ENCODE measurements at places on chromosomes 4 and X. TPM values are rescaled to one million over a fixed set of nuclear protein-coding genes. Genes with fewer than 3 reads are reported as not detected.

Gene RADX
- 8.9 TPM for total RNA-seq

Gene DCAF8L2
- total RNA-seq, result not detected

DNA sequence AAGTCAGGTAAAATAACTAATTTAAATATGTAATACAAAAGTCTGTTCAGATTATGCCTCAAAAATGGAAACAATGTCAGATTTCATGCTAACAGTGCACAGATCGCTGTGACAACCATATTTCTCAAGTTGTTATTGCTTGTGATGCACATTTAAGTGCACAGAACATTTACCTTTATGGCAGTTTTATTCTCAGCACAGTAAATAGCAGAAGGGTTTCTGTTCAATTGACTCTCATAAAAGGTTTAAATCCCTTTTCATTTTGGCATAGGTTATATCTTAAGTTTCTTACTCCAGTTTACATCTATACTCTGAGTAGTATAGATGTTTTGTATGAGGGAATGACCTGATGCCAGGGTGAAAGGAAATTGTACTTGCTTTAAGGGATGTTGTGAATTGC lies 247.8 kb downstream of the FSTL5 start:
- no peak for DNase-seq

DNA sequence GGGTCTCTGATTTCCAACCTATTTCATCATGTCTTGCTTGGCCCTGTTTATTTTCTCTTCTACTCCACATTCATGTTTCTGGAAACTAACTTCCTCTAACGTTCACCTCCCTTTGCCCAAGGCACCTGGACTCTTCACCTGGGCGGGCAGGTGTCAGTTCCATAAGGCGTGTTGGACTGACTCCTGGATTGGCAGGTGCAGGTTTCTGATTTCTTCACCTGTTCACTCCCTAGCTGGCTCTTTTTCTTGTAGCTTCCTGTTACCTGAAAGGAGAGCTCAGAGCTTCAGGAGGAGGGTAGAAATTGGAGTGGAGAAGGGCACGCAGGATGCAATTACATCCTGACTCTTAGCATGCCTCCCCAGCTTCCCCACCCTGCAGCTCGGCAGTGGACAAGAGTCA lies 350.8 kb upstream of the KLF3 start:
- no peak for DNase-seq

DNA sequence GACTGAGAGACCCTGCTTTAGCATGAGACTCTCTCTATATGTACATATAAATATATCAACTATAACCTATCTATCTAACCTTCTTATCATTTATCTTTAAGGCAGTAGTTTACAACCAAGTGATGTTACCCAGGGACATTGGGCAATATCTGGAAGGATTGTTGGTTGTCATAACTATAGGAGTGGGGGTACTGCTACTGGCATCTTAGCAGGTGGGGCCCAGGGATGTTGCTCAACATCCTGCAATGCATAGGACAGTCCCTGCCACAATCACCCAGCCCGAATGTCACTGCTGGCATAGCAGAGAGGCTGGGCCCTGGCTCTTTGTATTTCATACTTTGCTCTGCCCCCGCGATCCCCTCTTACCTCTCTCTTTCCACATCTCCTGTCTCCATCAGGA lies 397.7 kb downstream of the IL15 start:
- no peak for DNase-seq

All from CD8-positive, alpha-beta T cell (primary cell).